Immature natural killer cell (primary cell): ENCODE measurements at places on chromosomes 12 and 14. TPM values are rescaled to one million over a fixed set of nuclear protein-coding genes. Genes with fewer than 3 reads are reported as not detected.

Gene TAS2R9
- not detected for polyA plus RNA-seq

Gene RERGL
- not detected for polyA plus RNA-seq

Gene LRR1
- 14.4 TPM for polyA plus RNA-seq

Gene PPP1R1A
- not detected for polyA plus RNA-seq

DNA sequence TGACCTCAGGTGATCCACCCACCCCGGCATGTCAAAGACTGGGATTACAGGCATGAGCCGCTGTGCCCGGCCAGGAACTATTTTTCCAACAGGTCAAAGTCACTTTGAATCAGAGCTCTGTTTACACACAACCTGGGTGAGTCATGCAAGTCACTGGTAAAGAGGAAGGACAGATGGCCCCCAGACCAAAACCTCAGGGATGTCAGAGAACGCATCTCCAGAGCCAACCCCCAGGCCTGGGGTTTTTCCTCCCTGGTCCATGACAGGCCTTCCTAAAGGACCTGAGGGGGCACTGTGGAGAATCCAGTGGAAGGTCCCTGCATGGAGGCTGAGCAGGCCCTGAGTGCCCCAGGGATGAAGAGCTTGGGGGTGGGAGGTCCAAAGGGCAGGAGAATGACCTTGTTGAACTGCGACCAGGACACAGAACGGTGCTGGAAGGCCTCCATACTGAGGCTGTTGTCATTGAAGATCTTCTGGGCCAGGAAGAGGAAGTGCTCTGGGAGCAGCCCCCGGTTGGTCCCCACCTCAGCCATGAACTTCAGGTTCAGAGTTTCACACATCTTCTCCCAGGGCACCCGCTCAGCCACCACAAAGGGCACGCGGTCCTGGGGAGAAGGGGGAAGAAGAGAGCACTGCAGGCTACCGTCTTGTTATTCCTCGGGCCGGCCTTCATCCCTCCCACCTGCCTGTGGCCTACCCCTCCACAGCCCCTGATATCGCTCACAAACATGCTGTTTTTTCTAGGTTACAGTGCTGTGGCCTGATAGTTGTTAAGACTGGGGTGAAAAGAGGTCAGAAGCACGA, 9.1 kb downstream of the STAT6 start:
- no peak for DNase-seq

DNA sequence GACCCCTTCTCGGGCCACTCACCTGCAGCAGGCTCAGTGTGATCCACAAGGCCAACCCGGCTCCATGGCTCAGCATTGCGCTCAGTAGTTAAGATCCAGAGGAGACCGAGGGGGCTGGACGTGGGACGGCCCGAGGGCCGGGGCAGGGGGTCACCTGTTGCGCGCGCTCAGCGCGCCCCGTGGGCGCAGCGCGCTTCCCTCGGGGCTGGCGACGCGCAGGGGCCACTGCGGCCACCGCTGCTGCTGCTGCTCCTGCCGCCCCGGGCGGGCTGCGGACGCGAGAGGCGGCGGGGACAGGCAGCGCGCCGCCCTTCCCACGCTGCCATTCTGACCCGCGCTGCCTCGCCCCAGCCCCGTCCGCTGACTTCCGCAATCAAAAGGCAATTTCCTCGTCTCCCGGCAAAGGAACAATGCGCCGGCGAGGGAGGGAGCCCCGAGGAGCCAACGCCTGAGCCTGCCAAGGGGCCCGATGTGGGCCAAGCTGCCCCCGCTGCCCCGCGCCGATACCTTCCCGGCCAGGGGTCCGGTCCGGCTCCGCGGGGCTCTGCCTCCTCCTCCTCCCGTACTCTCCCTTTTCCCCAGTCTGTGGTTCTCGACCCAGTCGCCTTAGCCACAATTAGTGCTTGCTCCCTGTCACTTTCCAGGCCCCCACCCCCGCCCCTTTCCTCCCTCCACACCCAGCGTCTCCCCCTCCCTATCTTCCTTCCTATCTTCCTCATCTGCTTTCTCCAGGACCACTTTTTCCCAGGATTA, 27.3 kb downstream of the PTPRB start:
- DNase-seq = peak; percentile 49

Gene CYP27B1
- polyA plus RNA-seq = not detected

DNA sequence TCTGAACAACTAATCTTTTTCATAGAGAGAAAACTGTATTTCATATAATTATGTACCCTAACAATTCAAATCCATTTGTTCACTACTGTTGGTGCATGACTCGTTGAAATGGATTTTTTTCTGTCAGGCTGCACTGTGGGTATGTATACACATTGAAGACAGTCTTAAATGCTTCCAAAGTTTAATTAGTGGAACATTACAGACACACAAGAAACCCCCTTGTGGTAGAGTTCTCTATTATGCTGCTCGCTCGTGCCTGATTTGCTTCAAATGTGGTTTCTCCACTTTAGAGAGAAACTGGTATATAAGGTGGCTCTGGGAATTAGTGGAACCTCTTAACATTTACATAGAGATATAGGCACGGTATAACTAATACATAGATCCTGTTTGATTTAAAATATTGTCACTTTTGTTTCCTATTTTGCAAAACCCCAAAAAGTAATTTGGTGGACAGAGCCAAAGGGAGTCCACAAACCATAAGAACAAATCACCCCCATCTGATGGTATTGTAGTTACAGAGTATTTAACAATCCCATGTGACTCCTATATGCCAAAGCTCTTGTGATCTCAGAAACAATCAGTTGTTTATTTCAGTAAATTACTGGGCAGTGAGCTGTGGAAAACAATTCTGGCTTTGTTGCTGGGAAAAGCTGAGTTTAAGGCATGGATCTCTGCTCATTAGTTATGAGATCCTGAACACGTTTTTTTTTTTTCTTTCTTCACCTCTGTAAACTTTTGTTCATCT, 159.5 kb downstream of the BRMS1L start:
- no peak for DNase-seq

DNA sequence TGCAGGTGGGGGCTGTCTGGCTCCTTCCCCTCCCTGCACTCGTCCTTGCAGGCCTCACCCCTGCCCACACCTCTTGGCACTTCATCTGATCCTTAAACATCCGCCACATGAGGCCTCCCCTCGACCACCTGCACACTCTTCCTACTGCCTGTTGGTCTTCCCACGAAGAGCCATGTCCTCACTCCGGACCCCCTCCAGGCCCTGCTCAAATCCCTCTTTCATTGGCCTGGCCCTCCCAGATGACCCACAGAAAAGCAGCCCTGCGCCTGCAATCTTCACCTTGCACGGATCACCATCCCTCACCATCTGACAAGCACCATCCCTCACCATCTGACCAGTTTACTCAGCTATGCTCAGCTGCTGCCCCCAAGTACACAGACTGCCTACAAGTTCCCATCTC, 193.6 kb downstream of the BCL11B start:
- DNase-seq = no peak

DNA sequence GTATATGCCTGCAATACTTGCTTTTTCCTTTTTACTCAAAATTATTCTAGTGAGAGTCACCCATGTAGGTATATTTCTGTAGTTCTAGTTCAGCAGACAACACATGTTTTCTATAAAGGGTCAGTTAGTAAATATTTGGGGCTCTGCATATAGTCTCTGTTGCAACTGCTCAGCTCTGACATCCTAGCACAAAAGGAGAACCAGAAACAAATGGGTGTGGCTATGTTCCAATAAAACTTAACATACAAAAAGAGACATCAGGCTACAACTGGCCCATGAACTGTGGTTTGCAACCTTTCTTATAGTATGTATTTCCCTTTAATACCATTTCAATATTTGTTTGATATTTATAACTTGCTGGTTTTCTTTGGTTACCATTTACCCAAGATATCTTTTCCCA, 11.9 kb downstream of the NT5DC3 start:
- DNase-seq = no peak

DNA sequence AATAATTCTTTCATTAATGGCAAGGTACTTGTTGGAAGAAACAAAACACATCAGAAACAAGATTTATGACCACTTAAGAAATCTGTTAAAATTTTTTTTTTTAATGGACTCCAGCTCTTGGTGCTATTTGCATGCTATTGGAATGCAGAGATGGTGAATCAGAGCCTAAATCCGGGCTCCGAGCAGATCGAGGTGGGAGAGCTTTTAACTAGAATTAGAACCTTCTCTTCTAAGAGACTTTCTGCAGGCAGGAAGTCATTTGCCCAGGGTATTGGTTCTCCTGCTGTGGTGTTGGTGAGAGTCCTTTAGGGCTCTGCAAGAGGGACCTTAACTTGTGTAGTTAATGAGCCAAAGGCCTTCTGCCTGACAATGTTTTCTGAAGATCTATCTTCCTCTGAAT, 419.4 kb downstream of the SNAPC1 start:
- DNase-seq = no peak

GRCh38 chr14:93977790-93978581, 1.6 kb upstream of the ASB2 start:
- DNase-seq = peak; percentile 54

GRCh38 chr12:124616394-124617221, 49.2 kb upstream of the NCOR2 start:
- DNase-seq = no peak

GRCh38 chr14:30525833-30526232, 33.1 kb upstream of the G2E3 start:
- no peak for DNase-seq

GRCh38 chr12:34299802-34300193, 277.5 kb downstream of the ALG10 start:
- DNase-seq = no peak

DNA sequence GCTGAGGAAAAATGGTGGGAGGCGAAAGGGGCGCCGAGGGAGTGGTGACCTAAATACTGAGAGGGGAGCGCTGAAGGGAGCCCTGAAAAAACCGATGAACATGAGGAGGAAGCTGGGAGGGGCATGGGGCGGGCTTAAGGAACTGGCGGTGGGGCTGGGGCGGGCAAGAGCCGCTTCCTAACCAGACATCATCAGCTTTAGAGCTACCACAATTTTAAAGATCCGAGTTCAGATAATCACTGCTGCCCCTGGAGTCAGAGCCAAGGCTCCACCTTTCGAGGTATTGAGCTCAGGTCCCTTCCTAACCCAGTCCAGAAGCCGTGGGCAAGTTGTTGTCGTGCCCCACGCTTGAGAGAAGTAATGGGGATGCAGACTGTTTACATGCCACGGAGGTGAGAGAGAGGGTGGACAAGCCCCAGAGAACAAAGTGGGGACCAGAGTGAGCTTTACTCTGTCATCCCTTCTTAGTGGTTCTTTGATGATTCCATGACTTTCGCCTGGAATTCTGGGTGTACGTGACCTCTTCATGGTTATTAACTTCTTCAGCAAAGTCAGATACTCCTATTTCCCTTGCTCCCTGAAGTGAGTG, 393 bp downstream of the ORMDL2 start:
- no peak for DNase-seq

GRCh38 chr12:48121522-48121921, 2.4 kb downstream of the PFKM start:
- no peak for DNase-seq

Gene CLMN
- polyA plus RNA-seq = 0.09 TPM

DNA sequence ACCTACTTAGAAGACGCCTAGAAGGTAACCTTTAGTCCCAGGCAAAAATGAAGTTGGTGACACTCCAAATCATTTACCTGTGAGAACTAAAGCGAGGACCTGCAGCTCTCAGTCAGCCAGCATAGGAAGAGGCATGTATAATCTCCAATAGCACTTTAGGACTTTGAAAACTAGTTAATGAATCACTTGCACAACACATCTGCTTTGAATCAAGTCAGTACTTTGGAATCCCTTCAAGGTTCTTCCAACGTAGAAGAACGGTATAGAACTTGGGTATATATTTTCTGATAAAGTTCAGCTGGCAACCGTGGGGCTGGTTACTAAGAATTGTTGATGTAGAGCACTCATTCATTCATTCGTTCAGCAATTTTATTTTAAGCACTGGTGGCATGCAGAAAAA, 251.9 kb downstream of the TMEM132D start:
- DNase-seq = no peak

Gene KCNC2
- polyA plus RNA-seq = not detected

- DNase-seq = no peak
These were observed 131.9 kb upstream of the SFSWAP start for GRCh38 chr12:131578828-131579470.

Gene VRTN
- not detected for polyA plus RNA-seq

DNA sequence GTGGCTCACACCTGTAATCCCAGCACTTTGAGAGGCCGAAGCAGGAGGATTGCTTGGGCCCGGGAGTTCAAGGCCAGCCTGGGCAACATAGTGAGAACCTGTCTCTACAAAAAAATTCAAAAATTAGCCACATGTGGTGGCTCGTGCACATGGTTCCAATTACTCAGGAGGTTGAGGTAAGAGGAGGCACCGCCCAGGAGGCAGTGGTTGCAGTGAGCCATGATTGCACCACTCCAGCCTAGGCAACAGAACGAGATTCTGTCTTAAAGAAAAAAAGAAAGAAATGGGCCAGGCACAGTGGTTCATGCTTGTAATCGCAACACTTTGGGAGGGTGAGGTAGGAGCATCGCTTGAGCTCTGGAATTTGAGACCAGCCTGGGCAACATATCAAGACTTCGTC, 33.5 kb downstream of the MAP1LC3B2 start:
- DNase-seq = no peak

- no peak for DNase-seq
These were observed 88.9 kb upstream of the BTG1 start for GRCh38 chr12:92234533-92234932.

Gene MTHFD1
- polyA plus RNA-seq = 28.0 TPM

Gene MFAP5
- polyA plus RNA-seq = not detected

DNA sequence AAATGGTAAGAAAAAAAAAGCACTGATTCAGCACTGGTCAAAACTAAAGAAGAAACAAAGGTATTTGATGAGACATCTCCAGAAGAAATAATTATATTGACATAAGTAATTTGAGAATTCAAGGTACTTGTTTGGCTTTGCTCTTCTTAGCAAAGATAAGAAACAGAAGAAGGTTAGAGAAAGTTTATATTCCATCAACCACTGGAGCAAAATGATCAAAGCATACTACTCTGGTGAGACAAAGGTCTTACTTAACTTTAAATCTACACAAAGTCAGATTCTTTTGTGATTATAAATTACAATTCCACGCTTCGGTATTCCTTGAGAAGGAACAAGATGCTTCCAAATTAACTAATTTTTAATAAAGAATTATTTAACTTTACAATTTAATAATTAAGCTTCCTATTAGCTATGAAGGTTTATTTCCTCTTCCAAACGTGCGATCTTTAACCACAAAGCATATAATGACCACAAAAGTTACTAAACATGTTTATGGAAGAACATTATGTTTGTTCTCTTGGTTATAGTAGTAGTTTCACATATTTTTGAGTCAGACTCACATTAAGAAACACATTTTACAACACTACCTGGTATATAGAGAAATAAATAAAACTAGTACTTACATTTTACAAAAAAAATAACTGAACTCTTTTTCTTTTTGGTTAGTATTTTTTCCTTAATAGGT, 53.4 kb downstream of the METTL25 start:
- no peak for DNase-seq

DNA sequence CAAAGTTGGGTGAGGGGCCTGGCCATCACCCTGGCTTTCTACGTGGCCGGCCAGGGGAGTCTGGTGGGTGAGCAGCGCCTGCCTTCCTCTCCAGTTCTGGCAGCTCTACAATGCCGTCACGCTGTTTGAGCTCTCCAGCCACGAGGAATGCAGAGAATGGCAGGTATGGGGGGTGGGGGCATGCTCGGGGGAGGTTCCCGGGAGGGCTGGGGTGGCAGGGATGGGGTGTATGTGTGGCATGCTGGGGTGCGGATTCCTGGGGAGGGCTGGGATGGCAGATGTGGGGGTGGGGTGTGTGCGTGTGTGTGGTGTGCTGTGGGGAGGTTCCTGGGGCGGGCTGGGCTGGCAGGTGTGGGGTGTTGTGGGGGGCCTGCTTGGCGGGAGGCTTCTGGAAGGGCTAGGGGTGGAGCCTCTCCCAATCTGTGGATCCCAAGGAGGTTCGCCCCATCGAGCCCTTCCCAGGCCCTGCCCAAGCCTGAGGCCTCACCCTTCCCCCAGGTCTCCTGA, 18.5 kb downstream of the RHOF start:
- DNase-seq = no peak

GRCh38 chr12:111313833-111314259, 55.0 kb downstream of the PHETA1 start:
- peak; percentile 62 for DNase-seq

Gene SPIC
- polyA plus RNA-seq = not detected

Gene IL26
- not detected for polyA plus RNA-seq
